ENCODE measurements at places on chromosomes 1 and 21.

DNA sequence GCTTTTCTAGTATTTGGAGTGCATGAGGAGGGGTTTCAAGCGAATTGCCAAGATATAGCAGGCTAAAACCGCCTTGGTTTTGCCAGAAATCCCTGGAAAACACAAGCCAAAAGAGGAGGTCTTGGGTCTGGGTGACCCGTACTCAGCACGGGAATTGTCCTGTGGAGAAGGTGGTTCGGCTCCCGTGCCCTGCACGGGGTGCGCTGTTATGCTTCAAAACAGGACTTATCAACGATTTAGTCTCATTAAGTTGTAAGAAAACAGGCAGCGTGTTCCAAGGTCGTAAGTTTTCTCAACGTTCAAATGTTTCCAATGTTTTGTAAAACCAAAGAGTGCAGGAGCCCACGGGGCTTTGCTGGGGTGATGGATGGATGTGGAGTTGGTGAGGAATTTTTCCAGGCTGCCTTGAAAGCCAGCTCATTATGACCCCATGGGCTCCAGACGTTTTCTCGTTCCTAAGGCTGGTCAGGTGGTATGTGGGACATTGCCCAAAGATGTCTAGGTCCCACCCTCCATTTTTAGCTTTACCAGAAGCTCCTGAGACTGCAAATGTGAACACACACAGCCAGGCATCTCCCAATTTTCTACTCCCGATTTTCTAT lies 75.4 kb upstream of the CLDN14 start:
- no peak for DNase-seq

DNA sequence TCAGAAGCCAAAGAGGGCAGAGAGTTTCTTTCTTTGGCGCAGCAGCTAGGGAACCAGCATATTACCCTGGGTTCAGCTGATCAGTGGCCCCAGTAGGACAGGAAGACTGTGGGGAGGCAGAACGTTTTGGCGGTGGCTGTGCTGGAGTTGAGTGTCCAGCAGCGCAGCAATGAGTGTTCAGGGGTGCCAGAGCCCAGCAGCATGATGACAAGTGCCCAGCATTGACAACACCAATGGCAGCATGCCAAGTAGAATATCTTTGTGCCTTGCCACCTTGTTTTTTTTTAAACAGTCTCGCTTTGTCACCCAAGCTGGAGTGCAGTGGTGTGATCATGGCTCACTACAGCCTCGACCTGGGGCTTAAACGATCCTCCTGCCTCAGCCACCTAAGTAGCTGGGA lies 106.7 kb upstream of the CDC42BPA start:
- DNase-seq, result no peak

GRCh38 chr1:61077676-61078541 lies 4.5 kb upstream of the NFIA start:
- DNase-seq, result peak; percentile 81

DNA sequence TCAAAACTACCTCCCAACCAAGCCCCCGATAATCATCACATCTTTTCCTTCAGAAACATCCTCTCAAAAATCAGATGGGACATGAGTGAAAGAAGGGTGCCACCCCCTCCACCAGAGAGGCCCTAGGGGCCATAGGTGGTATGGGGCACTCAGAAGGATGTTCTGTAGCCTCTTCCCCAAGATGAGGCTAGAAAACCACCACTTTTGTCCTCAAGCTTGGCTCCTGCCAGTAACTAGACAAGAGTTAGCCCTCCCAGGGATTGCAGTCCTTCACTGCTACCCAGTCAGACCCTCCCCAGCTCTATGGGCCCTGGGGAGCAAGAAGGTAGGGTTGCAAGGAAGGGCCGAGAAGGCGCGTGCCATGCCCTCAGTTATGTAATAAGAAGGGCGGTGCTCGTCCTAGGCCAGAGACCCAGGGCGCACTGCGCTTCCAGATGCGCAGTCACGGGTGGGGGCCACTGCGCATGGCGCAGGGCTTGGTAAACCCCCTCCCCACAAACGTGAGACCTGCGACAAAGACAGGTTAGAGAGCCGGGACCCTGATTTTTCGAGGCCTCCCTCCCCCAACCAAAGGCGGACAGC lies 69.7 kb downstream of the CD46 start:
- no peak for DNase-seq

DNA sequence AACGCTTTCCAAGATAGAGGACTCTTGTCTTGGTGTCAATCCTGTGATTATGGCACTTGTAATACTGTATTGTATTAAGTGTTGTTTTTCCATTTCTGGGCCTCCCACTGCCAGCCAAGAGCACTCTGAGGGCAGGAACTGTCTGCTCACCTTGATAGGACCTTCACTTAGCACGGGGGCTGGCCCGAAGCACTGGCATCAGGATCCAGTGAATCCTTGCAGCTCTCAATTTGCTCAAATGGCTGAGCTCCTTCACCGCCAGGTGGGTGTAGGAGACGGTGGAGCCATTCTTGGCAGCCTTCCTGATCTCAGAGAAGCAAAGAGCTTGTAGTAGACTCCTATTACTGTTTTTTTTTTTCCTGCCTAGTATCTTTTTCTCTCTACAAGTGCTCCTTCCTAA lies 17.7 kb downstream of the MECR start:
- no peak for DNase-seq

- no peak for DNase-seq
Observed at GRCh38 chr1:205325334-205325884, 3.9 kb upstream of the NUAK2 start.

DNA sequence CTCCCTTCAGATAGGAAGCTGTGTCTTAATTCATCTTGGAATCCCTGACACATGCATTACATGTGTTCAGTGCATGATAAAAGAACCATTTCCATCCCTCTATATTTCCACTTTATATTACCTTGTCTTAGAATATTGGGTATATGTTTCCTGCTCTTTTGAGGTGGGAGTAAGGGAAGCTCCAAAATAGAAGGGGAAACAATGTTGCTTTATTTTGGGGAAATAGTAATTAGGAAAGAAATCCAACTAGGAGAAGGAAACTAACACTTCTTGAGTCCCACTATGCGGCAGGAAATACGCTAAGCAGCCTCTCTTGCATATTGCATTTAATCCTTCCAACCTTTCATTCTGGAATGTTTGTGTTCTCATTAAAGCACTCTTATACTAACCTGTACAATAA lies 89.4 kb upstream of the VAV3 start:
- no peak for DNase-seq

DNA sequence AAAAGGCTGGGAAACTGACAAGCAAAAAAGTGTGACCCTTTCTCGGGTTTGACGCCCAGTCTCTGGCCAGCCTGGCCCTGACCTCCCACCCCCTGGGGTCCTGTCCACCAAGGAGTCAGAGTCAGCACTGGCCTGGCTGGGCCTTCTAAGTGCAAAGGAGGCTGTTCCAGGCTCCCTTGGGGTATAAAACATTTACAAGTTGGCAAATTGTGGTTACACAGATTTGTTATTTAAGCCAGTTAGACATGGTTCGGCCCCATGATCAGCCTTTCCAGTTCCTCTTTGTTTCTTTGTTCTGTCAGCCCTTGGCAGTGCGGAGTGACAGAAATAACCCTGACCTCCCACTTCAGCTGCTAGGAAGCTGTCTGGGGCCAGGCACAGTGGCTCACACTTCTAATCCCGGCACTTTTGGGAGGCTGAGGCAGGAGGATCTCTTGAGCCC lies 161.6 kb upstream of the RAB4A start:
- no peak for DNase-seq

- DNase-seq, result no peak
Observed at GRCh38 chr1:176826265-176826664, 338.2 kb downstream of the ASTN1 start.

Data from activated T-helper 1 cell treated with Interleukin-2 at 50 U/mL for 16 hours (primary cell).